ENCODE measurements at places on chromosomes 7 and 10.

GRCh38 chr7:95874129-95874528, 101.8 kb downstream of the DYNC1I1 start:
- DNase-seq = no peak

GRCh38 chr7:140235114-140235513, 58.3 kb upstream of the KDM7A start:
- no peak for DNase-seq

GRCh38 chr7:7475601-7476000, 60.1 kb downstream of the COL28A1 start:
- no peak for DNase-seq

- DNase-seq = no peak
These were observed 440.7 kb downstream of the PLXDC2 start for GRCh38 chr10:20256969-20257368.

GRCh38 chr10:103850572-103850895, 4.8 kb downstream of the SH3PXD2A start:
- peak; percentile 26 for DNase-seq

DNA sequence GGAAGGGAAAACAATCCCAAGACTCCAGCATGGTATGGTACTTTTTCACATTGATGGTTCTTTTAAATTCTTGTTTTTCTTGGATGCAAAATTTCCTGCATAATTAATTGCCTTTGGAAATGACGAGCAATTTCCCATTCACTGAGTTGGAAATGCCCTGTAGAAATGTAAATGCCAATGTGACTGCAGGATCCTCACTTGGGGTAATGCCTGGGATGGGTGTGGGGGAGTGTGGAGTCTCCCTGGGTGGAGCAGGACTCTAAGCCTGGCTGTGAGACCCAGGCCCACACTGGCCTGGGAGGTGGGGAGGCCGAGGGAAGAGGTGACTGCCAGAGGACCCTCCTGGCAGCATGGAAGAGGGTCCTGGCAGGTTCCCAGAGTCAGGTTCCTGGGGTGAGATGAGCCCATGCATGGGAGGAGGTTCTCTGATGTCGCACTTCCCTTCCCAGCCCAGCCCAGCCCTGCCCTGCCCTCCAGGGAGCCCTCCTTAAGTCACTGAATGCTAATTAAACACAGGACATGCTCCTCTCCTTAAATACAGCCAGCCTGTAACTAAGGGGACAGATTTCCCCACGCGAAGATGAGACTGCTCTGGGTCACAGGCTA, 157.9 kb downstream of the GFRA1 start:
- DNase-seq = no peak

GRCh38 chr7:132392713-132393112, 183.6 kb downstream of the PLXNA4 start:
- DNase-seq = peak; percentile 21

DNA sequence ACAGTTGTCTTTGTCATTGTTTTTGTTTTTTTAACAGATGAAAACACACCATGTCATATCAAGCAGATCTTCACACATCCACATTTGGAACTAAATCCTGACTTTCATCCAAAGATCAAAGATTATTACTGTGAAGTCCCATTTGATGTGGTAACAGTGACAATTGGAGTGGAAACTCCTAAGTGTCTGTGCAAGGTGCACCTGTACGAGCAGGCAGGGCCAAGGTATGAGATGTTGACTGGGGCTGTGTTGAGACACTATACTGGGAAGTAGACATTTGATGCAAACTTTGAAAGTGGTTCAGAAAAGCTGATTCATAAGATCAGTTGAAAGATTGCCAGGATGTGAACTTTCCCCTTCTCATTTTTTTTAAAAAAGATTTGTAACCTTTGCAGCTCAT, 152.3 kb downstream of the CPED1 start:
- DNase-seq = no peak

GRCh38 chr10:59007307-59008025, 169.0 kb upstream of the PHYHIPL start:
- DNase-seq = peak; percentile 7

DNA sequence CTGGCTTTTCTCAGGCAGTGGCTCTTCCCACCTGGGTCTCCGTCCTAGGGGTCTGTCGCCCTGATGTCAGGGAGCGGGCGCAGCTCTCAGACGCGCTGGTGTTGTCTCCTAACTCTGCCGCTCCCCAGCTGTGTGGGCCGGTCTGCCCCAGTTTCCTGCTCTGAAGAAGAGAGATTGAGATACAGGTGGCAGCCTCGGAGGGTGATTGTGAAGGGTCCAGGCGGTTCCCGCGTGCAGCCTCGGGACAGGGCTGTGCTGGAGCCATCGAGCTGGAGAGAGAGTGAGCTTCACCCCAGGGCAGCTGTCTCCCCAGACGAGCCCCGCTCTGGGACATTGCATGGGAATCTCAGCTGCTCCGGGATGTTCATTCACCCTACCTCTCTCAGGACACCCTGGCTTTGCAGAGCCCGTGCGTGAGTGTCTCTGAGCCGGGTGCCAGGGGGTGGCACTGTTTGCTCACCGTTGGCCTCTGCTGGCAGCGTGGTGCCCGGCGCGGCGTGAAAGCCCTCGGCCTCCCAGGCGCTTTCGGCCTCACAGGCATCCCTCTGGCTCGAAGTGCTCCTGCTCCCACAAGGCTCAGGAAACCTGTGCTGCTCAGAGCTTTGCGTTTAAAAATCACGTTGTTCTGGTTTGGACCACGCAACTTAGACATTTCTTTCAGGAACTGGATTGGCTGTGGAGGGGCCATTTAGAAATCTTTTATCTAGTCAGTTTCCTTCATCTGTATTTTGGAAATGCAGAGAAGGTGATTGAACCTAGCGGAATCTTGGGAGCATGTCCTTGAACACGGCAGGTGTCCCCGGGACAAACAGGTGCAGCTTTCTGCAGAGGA, 33.8 kb upstream of the ZFAND2A start:
- peak; percentile 79 for DNase-seq

GRCh38 chr7:155303039-155303593, 5.4 kb downstream of the INSIG1 start:
- no peak for DNase-seq

GRCh38 chr10:28089467-28089866, 90.6 kb upstream of the ODAD2 start:
- no peak for DNase-seq

- DNase-seq = peak; percentile 90
These were observed 168.3 kb upstream of the PPP1R3A start for GRCh38 chr7:114086914-114087652.

- no peak for DNase-seq
These were observed 144.9 kb upstream of the TCERG1L start for GRCh38 chr10:131456411-131456810.

DNA sequence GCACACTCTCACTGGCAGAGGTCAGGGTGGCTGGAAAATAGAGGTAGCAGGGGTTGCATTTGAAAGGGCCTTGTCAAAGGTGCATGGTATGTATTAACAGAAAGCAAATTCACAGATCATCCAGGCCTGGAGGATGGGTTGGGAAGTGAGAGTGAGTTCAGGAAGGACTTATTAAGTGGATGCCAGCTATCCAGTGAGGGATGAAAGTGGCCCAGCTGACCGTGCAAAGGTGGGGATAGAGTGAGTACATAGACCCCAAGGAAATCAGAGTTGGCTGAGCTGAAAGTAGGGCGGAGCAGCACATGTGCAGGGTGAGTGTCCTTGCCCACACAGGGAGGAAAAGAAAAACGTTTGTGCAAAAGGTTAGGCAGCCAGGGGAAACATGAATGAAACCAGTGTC, 58.1 kb downstream of the HECW1 start:
- no peak for DNase-seq

DNA sequence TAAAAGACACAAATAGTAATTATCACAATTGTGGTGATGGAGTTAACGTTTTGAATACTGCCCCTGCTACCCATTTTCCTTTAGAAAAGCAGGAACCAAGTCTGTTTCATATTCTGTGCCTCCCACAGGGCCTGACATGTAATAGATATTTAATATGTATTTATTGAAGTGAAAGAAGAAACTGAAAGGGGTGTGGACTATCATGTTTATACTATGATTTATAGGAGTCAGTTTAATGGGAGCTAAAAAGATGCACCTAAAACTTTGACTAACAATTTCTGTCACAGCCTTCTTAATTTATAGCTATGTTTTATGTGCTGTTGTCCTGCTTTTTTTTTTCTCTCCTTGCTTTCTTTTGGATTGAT, 24.1 kb upstream of the BHLHA15 start:
- DNase-seq = no peak

GRCh38 chr7:78232806-78233205, 434.2 kb downstream of the PHTF2 start:
- DNase-seq = no peak

- DNase-seq = no peak
These were observed 171.1 kb downstream of the HIBADH start for GRCh38 chr7:27491534-27491933.

- DNase-seq = no peak
These were observed 39.4 kb downstream of the FAM241B start for GRCh38 chr10:69669409-69669808.

DNA sequence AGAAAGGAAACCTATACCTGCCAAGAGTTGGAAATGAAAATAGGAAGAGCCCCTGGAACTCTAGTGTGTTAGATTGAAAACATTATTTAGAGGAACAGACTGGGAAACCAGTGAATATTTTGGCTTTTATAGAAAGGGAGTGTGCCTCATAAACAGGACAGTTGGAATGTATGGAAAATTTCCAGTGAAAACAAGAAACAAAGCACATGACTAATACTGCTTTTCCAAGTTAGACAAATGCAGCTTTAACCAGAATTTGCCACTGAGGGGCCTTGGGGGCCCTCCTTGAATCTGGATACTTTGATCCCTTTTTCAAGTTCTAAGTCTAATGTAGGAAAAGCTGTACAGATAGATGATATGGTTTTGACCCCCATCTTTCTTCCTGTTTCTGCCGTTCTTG, 21.2 kb downstream of the ITGB8 start:
- no peak for DNase-seq

- no peak for DNase-seq
These were observed 133.4 kb downstream of the MAD1L1 start for GRCh38 chr7:2099048-2099957.

DNA sequence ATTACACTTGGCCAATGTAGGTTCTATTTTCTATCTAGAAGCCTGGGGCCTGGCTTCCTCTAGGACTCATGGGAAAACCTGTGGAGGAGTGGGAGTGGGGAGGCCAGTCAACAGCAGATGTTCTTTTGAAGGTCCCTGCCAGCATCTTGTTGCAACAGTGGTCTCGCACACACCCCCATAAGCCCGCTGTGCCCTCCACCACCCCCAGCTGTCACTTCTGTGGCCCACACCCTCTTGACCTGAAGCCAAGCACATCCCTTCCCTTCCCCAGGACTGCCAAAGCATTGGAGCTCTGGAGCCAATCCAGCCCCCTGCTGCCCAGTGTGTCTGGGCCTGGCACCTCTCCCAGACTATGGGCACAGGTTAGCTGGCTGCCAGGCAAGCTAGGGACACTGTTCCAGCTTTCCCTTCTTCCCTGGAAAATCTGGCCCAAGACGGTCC, 1.9 kb upstream of the STX1A start:
- peak; percentile 94 for DNase-seq

GRCh38 chr10:14379556-14380280, 49.0 kb upstream of the FRMD4A start:
- no peak for DNase-seq

- peak; percentile 79 for DNase-seq
These were observed 129.3 kb downstream of the PKD1L1 start for GRCh38 chr7:47818796-47819606.

GRCh38 chr10:85570871-85571270, 795.7 kb downstream of the GRID1 start:
- no peak for DNase-seq

- DNase-seq = peak; percentile 16
These were observed 41.5 kb downstream of the TPST1 start for GRCh38 chr7:66246554-66247171.

- no peak for DNase-seq
These were observed 583.2 kb downstream of the GATA3 start for GRCh38 chr10:8637640-8638039.

GRCh38 chr7:55245271-55245723, 119.8 kb upstream of the LANCL2 start:
- DNase-seq = no peak

DNA sequence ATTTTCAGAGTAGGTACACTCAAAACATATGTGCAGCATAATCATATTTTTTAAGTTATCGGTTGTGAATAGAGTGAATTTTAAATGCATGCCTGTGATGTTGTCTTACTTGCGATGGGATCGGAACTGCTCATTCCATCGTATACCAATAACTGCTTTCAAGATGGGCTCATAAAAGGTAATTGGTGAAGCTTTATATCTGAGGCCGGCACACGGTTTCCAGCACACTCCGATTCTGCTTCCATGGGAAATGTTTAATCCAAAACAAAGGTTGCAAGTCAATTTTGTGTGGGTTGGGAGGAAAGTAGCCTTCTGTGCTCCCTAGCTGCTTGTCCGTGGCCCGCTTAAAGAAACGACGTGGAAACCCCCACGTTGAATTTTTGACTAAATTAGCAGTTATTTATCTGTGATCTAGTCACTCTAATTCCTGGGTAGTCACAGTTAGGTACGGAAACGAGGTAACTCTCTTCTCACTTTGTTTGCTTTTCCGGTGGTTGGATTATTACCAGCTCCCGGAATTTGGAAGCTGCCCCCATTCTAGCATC, 10.1 kb upstream of the CELF2 start:
- no peak for DNase-seq

GRCh38 chr10:63547628-63548360, 26.6 kb downstream of the REEP3 start:
- DNase-seq = peak; percentile 14

- peak; percentile 64 for DNase-seq
These were observed 2.7 kb upstream of the MUC17 start for GRCh38 chr7:101017064-101017777.

DNA sequence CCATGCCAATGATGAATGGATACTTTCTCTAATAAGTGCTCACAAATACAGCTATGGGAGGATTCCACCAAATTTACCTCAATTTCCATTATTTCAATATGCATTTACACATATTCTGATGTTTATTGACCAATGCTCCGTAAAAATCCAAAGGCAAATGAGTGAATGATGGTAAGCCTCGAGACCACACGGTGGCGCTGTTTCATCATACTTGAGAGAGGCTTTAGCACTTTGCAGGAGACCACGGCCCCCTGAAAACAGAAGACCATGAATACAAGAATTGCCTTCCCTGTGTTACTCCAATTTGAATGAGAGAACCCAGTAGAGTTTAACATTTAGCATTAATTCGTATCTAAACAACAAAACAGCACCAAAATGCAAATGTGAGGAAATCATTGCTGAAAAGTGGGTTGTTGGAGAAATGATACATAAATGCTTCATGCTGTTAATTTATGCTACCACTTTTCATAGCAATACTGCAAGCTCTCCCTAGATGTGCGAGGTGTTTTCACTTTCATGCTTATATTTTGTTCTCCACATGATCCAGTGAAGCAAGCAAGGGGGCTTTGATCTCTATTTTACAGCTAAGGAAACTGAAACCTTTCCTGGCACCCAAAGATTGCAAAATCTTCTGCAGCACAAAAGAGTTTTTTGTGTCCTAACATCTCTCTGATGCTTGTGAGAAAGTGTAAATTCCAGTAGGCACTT, 35.4 kb downstream of the TRIL start:
- peak; percentile 95 for DNase-seq

- DNase-seq = no peak
These were observed 13.2 kb downstream of the STAM start for GRCh38 chr10:17657103-17657500.

Measured in NCI-H69 (cell line).